IMR-90 (cell line): ENCODE measurements at places on chromosomes 6 and 20. TPM values are rescaled to one million over a fixed set of nuclear protein-coding genes. Genes with fewer than 3 reads are reported as not detected.

GRCh38 chr20:44910690-44911262, 916 bp downstream of the PABPC1L start:
- H3K27ac ChIP-seq, result peak overlapping the region; percentile 68; the same call in 1 of the 2 replicates
- peak overlapping the region; percentile 96 for H3K4me3 ChIP-seq
- H3K4me1 ChIP-seq, result peaks cover 4% of the 10 kb centered on the region

LY6G6F gene
- not detected in 2 replicates for total RNA-seq

- H3K36me3 ChIP-seq, result no peaks in the 10 kb centered on the region
- H3K27ac ChIP-seq, result no peak overlapping the region
- H3K27me3 ChIP-seq, result peaks cover 13% of the 10 kb centered on the region
- DNase-seq, result no peak
- no peaks in the 10 kb centered on the region for H3K4me1 ChIP-seq
- no peak overlapping the region for H3K4me3 ChIP-seq
Observed at GRCh38 chr20:19654921-19655320, 103.1 kb upstream of the RIN2 start.

GRCh38 chr6:163570579-163571231, 156.2 kb downstream of the QKI start:
- no peak overlapping the region for H3K4me3 ChIP-seq
- peaks cover 14% of the 10 kb centered on the region for H3K36me3 ChIP-seq
- DNase-seq, result peak; percentile 21
- H3K4me1 ChIP-seq, result peaks cover 3% of the 10 kb centered on the region
